ENCODE measurements at places on chromosomes 11 and 22.

GRCh38 chr11:120880498-120881175, 143.3 kb upstream of the TBCEL start:
- DNase-seq: no peak

- DNase-seq: peak; percentile 38
Measured at GRCh38 chr11:76329983-76330382, 50.9 kb downstream of the THAP12 start.

- DNase-seq: no peak
Measured at GRCh38 chr22:28835630-28836189, 35.3 kb upstream of the XBP1 start.

- DNase-seq: no peak
Measured at GRCh38 chr22:38826386-38826785, 17.4 kb downstream of the NPTXR start.

- no peak for DNase-seq
Measured at GRCh38 chr22:49693416-49693815, 134.3 kb downstream of the BRD1 start.

DNA sequence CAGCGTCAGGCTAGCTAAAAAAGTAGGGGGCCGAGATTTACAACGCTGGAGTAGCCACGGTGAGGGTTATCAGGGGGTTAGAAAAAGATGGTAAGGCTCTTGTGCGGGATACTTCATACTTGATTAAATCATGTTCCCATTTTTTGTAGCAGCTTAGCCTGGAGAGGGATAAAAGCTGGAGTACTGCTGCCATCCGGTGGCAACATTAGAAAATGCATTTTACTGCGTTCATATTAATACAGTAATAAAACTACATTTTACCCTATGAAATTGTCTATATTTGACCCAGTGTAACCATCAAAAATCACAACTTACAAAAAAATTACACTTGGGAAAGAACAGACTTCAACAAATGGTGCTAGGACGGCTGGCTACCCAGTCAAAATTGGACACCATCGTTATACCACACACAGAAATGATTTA, 17.3 kb downstream of the RPUSD4 start:
- DNase-seq: no peak

DNA sequence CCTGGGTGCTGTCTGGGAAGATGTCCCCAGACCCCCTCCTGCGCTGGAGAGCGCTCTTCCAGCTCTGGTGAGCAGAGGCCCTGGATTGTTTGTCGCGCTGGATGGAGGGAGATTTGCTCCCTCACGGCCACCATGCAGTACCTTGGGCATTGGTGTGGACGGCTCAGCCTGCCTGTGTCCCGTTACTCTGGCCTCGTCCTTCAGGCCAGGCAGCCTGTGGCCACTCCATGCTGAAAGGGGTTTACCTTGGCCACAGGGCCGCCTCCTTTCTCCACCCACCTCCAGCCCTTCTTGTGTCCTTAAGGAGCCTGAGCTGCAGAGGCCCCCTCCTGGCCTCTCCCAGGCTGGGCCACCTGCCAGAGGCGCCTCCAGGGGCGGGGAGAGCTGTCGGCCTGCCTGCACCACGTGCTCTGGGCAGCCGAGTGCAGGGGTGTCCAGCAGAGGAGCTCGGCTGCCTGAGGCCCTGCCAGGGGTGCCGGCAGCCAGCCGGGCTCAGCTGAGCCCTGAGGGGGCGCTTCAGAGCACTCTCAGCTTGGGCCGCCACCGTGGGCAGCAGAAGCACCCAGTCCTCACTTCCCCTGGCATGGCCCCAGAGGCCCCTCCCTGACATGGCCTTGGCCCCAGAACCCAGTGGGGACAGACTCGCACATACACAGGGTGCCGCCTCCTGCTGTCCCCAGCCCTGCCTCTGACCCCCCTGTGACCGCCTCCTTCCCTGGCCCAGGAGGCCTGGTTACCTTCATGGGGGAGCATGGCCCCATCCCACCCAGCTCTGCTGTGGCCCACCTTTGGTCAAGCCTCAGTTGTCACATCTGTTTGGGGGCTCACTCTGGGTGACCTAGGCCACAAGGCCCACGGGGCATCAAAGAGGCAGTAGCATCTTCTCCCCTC, 3.4 kb downstream of the CCND1 start:
- DNase-seq: no peak

- no peak for DNase-seq
Measured at GRCh38 chr11:35746356-35747153, 84.0 kb downstream of the TRIM44 start.

DNA sequence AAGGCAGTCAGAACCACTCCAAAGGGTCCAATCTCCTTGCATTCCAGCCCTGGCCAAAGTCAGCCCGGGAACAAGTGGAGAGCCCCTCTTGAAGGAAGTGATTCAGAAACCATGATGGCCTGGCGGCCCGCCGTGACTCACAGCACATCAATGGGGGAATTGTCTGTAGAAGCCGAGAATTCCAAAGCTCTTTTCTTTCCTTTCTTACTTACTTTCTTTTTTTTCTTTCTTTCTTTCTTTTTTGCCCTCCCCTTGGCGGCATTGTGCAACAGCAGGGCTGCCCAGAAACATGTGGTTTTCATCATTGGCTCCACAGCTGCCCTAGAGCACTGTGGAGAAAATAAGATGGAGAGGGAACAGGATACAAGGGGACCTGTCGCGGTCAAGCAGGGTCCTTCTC, 140.2 kb upstream of the TIMP3 start:
- DNase-seq: no peak

DNA sequence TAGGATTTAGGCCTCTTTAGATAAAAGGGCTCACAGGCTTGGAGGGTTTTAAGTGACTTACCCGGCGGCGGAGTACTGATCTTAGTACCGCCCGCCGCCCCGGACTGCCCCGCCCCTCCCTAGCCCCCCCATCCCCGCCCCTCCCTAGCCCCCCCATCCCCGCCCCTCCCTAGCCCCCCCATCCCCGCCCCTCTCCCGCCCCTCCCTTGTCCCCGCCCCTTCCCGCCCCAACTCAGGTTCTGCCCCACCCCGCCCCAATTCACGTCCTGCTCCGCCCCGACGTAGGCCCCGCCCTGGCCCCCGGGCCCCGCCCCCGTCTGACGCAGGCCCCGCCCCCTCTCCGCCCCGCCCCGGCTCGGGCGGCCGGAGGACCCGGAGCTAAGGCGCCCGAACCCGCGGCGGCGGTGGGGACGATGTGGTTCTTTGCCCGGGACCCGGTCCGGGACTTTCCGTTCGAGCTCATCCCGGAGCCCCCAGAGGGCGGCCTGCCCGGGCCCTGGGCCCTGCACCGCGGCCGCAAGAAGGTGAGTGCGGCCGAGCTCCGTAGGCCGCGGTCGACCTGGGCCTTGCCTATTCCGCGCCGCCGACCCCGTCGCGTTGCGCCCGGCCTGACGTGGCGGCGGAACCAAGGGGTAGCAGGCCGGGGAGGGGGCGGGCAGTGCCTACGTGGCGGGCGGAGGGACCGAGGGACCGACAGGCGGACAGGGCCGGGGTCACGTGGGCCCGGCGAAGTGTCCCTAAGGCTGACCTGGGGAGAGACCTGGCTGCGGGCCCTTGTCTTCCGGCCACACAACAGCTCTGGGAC, at the start of gene SCYL1:
TSS of gene SCYL1 (plus strand) at position 343 of the 805 bp plus-strand sequence. CDS start at position 414, 71 bp downstream.
- DNase-seq: peak; percentile 91

DNA sequence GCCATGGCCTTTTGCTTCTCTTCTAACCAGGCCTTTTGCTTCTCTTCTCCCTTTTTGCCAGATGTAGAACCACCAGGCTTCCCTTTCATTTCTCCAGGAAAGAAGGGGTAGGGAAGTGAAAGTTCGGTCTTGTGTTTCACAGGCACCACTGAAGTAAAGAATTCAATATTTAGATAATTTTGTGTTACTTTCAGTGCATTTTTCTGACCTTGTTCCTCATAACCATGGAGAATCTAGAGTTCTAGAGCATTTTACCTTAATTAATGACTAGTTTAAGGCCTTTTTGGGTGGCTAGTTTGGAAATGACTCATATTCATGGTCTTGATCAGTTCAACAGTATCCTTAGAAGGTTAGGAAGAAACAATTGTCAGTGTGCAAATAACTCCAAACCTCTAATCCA, 22.7 kb downstream of the GRAMD1B start:
- no peak for DNase-seq

DNA sequence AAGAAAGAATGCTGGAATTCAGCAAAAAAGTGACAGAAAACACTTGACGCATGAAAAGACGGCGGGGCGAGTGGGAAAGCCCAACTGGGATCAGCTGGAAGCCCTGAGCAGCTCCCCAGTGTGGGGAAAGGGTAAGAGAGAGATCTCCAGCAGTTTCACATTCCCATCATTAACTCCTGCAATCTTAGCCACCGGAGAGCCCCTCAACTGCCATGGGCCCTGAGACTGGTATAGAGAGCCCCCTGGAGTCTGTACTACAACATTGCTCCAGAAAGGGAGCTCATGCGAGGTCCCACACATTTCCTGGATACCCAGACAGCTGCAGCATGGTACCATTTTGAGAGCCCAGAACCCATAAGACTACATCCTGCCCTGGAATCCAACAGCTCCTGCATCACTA, 31.1 kb downstream of the MRGPRX4 start:
- no peak for DNase-seq

- DNase-seq: no peak
Measured at GRCh38 chr22:40238425-40239344, 61.0 kb downstream of the TNRC6B start.

DNA sequence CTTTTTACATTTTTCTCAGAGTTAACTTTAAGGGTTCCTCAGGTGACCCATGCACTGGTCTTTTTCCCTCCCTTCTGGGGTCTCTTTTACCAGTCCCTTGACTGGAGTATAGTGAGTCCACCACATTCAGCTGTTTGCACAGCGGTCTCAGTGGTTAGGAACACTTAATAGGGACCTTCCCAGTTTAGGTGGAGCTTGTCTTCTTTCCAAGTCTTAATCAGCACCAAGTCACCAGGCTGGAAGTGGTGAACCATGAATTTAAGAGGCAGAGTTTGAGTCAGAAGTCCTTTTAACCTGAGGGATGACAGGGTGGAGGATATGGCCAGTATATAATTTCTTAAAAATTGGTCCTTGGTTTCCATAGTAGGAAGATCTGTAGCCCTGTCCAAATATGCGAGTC, 349.7 kb upstream of the MPPED2 start:
- DNase-seq: no peak

DNA sequence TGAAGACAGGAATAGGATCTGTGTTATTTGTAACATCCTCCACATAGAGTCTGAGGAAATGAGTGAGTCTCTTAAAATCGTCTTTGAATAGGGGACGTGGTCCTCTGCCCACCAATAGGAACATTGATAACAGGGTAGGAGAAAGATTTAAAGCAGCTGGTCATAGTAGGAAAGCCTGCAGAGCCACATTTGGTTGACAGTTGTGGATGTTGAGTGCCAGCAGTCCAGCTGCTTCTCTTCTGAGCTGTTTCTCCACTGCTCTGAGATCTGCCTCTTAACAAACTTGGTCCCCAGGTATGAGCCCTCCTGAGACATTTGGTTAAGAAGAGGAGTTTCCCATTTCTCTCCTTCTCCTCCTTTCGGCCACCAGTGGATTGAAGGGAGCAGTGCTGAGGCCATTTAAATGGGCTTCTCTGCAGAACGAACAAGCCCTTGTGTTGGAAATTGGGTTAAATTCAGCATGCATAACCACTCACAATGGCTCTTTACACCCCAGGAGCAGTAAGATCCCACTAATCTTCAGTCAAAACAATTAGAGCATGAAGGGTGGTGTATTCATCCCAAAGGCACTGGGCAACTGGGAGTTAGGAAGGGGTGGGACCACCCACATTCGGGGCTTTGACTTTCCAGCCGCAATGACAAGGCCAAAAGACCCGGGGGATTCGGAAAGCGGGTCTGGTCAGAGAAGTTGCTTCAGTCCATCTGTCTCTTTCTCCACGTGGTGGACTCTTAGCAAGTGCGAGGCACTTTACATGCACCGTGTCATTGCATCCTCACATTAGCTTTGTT, 32.3 kb downstream of the MIAT start:
- no peak for DNase-seq

GRCh38 chr11:67119585-67120391, 725 bp downstream of the KDM2A start:
- DNase-seq: peak; percentile 68

GRCh38 chr11:93540896-93541553, 2.2 kb downstream of the SMCO4 start:
- no peak for DNase-seq

- DNase-seq: no peak
Measured at GRCh38 chr11:67179892-67180490, 60.9 kb downstream of the KDM2A start.

- peak; percentile 87 for DNase-seq
Measured at GRCh38 chr22:24230911-24231656, 13.8 kb downstream of the GGT5 start.

- no peak for DNase-seq
Measured at GRCh38 chr11:22203281-22203680, 10.4 kb downstream of the ANO5 start.

DNA sequence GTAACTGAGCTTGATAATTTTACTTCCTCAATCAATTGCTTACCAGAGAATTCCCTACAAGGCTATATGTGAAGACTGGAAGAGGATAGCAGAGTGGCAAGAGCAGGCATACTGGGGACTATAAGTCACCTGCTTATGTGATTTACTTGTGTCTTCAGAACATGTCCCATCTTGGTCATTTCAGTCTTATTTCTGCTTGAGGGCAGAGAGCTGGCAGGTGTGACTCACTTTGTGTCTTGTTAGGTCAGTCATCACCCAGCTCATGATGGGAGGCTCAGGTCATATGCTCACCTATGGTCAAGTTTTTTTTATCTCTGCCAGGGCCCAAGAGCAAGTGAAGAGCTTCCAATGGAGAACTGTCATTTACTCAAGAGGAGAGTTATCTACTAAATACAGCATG, 6.2 kb downstream of the SRSF8 start:
- no peak for DNase-seq

DNA sequence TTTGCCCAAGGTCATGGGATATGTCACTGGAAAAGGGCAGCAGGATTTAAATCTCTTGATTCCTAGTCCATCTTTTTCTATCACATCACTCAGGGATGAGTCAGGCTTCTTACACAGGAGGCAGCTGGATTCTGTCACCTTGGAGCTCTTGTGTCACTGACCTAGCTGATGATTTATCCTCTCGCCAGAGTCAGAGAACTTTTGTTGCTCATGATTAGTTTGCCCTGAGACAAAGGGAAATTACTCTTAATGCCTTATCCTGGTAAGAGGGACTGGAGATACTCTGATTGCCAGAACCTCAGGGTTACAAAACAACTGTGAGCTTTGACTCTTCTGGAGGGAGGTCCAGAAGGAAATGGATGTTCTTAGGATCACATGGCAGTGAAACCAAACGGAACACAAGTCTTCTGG, 10.1 kb downstream of the COA4 start:
- DNase-seq: no peak

GRCh38 chr11:69638941-69639681, 1.8 kb upstream of the CCND1 start:
- DNase-seq: no peak

DNA sequence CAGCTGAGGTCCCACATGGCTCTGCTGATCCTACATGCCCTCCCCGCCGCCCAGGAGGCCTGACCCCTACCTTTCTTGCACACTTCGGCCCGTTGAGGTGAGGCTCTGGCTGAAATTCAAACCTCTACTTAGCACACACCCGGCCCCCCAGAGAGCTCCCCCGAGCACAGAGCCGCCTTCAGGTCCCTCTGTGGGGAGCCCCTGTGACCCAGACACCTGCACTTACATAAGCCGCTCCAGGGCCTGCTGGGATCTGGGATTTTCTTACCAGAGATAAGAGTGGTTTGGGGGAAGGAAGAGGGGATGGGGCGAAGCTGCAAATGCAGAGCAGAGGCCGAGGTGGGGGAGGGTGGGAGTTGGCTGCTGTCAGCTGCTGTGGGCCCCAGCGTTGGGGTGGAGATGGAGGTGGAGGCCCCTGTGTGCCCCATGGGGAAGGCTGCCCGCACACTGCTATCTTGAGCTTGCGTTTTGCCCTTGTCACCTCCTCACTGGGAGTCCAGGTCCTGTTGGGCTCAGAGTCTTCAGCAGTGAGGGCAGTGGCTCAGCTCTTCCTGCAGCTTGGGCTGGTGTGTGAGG, 30.6 kb downstream of the CAPN1 start:
- DNase-seq: peak; percentile 54

GRCh38 chr22:46070215-46070802, 80.0 kb upstream of the PPARA start:
- DNase-seq: peak; percentile 78
